ENCODE measurements at places on chromosomes 5 and 9.

DNA sequence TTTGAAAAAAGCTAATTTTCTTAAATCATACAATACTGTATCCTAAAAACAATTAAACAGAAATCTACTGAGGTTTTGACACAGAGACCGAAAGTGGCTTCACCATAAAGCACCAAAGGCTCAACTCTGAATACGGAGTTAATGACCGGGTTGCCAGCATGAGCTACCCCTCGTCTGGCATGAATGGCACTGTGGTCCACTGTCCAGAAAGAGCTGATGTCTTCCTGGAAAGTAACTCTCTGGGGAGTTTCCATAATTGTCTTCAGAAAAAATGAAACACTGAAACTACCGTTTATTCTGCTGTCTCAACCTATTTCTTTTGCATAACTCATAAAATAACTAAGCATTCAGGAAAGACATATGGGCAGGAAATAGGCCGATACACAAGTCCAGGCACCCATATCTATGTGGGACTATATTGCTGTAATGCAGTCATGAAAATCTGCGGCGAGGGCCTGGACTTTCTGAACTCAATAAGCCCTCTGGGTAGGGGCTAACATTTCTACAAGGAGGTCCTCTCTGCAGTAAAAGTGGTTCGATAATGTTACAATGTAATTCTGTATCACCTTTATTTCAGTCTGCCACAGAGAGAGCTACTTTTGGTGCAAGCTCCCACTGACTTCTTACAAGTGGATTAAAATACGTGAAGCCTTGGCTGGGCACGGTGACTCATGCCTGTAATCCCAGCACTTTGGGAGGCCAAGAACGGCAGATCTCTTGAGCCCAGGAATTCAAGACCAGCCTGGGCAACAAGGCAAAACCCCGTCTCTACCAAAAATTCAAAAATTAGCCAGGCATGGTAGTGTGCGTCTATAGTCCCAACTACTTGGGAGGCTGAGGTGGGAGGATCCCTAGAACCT, 52.4 kb downstream of the ANKH start:
- DNase-seq: no peak

DNA sequence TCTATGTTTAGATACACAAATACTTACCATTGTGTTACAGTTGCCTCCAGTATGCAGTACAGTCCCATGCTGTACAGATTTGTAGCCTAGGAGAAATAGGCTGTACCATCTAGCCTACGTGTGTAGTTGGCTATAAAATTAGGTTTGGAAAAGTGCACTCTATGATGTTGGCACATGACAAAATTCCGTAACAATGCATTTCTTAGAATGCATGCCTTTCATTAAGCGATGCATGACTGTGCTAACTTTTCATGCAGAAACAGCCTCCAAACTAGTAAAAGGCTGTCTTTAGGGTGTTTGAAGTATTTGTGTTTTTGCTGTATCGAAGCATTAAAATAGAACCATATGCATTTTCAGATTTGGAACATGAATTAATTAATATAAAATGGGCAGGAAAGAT, 157.9 kb downstream of the RMI1 start:
- DNase-seq: no peak

- DNase-seq: no peak
Measured at GRCh38 chr5:39062530-39062929, 11.7 kb downstream of the RICTOR start.

DNA sequence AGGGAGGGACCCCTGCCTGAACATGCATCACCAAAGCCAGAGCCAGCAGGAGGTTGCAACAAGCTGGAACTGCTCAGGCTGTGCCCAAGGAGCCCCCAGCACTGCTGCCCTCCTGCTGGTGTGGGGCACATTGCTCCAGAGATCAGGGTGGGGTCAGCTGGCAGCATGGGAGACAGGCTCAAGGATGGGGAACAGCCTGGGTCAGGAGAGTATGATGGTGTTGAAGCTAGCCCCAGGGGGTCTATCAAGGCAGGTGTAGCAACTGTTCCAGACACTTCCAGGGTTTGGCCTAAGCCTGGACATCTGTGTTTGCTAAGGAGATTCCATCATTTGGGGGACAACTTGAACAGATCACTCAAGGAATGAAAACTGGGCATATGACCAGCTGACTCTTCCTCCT, 133.1 kb downstream of the ATPSCKMT start:
- DNase-seq: no peak

DNA sequence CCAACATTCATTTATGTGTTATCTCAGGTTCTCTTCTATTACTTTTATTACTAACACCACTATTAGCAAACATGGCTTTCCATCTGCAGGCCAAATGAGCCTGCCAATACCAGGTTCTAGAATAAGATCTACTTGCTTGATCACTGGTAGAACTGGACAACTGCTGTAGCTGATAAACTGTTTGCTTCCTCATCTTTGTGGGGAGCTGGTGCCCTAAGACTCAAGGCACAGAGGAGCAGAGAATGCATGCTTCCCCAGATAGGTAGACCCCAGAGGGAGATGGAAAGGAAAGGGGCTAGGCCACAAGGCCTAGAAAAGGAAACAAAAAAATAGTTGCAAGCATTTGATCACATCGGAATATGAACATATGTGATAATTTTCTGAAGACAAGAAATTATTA, 30.7 kb upstream of the AUH start:
- no peak for DNase-seq

DNA sequence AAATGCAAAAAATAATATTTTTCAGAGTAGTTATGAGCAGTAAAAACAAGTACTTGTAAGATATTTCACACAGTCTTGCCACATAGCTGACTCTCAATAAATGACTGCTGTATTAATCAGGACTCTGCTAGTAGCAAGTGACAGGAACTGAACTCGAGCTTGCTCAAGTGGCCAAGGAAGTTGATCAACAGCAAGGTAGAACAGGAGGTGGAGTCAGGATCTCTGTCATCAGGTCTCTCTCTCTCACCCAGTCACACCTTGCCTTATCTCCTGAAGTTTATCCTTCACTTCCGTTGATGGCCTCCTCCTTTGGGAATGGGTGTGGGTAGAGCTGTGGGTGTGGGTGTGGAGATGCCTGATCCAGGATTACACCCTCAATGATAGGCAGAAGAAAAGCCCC, 107.0 kb downstream of the GPBP1 start:
- DNase-seq: no peak

GRCh38 chr5:110048491-110048890, 358.8 kb downstream of the MAN2A1 start:
- no peak for DNase-seq

- DNase-seq: no peak
Measured at GRCh38 chr5:71633255-71634155, 46.4 kb downstream of the MCCC2 start.

GRCh38 chr5:32471784-32472183, 27.2 kb upstream of the ZFR start:
- DNase-seq: no peak

- no peak for DNase-seq
Measured at GRCh38 chr5:134099939-134100282, 14.6 kb upstream of the TCF7 start.

DNA sequence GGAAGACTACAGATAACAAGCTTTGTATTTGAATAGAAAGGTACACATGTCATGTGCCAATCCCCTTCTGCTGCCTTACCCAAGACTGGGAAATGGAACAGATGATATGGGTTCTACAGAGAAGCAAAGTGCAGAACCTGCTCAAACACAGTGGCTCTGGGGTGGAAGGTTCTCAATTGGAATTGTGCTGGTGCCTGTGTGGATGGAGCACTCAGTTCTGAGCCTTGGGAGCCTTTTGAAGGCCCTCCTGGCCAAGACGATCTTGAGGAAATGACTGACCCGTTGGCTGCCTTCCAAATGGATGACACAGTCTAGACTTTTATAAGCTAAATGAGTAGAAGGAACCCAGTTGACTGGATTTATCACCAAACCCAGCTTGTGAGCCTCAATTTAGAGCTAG, 4.2 kb upstream of the PRSS3 start:
- no peak for DNase-seq

- DNase-seq: peak; percentile 9
Measured at GRCh38 chr9:4666042-4666699, at the start of gene SPATA6L. TSS of gene SPATA6L (minus strand) at chr9:4666480. CDS start at chr9:4666250, 230 bp downstream.

DNA sequence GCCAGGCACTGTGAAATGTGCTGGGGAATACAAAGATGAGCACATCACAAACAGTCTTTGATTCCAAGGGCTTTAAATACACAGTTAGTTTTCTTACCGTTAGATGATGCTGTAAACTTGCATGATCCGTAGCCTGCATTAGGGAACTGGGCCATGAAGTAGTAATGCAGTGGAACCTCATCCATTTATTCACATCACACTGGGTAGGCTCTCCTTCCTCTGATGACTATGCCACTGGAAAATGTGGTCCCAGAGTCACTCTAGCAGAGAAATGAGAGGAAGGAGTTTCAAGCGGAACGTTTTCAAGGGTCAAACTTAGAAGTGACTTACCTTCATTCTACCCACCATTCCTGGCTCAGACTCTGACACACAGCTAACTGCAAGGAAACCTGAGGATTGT, 26.4 kb downstream of the ZFAND5 start:
- DNase-seq: no peak

DNA sequence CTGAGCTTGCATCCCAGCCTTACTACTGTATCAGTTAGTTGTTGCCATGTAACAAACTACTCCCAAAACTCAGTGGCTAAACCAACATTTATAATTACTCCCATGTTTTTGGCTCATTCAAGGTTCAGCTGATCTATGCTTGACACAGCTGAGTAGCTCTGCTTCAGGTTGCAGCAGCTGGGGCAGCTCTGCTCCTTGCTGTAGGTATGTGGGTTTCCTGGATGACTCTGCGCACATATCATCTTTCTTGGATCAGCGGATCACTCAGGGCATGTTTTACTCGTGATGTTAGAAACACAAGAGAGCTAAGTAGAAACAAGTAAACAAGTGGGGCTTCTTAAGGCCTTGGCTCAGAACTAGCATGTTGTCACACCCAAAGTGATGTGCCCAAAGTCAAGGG, 15.1 kb downstream of the TEK start:
- DNase-seq: no peak

DNA sequence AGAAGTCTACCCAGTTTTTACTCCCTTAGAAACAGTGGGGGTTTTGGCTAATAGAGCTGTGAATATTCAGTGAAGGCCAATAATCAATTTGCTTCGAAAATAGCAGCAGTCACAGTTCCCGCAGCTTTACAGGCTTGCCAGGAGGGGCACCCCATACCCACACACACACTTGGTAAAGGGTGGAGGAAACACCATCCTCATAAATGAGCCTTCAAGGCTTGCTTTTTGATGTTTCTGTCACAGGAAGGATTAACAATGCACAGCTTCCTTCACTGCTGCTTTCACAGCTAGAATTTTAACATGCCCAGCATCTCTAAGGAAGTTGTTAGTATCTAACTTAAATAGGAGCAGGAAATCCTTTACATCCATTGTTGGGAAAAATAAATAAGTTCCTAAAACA, 1247.5 kb upstream of the C9orf72 start:
- no peak for DNase-seq

DNA sequence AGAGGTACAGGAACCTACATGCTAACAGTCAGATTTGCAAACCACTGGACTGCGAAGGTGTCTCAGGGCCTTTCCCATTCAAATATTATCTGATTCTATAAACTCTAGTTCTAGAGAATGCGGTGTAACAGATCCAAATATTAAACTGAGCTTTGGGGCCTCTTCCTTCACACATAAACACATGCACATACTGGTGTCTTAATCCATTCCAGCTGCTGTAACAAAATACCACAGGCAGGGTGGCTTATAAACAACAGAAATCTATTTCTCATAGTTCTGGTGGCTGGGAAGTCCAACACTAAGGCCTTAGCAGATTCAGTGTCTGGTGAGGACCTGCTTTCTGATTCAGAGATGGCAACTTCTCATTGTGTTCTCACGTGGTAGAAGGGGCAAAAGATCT, 30.2 kb downstream of the RETREG1 start:
- no peak for DNase-seq

DNA sequence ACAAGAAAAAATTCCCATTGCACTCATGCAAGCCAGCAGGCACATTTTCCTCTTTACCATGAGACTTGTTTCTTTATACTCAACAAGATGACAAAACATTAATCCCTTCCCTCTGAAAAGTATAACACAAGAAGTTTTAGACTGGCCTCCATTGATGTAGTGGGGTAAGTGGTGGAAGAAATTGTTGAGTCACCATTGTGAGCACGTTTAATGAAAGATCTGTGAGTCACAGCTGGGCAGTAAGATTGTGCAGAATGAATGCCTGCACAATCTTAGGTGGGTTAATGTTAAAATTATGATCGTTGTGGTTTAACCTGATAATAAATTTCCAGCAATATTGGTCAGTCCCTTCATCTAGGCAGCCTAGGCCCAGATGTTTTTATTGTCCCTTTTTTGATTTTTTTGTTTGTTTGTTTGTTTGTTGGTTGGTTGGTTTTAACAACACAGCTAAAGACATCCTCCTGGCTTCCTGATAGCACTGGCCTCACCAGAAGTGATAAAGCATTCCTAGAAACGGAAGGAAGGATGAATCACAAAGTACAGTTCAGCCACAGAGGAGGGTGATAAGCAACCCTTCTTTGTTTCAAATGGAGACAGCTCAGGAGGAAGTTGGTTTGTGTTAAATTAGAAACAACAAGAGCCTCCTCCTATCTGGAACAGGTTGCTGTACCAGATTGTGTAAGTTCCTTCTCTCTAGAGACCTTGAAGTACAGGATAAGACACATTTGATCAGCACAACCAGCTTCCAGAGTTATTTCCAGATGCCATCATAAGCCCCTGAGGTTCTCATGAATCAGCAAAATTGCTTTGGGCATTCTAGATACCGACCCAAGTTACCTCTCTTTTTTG, 40.3 kb downstream of the SLC24A2 start:
- no peak for DNase-seq

- DNase-seq: no peak
Measured at GRCh38 chr5:171931163-171931562, 75.3 kb downstream of the FBXW11 start.

- DNase-seq: peak; percentile 53
Measured at GRCh38 chr9:120892748-120893610, 16.0 kb upstream of the PHF19 start.

- DNase-seq: no peak
Measured at GRCh38 chr9:15329539-15330109, 22.6 kb upstream of the TTC39B start.
